ENCODE measurements at places on chromosomes 5 and 9.

- no peak for DNase-seq
Measured at GRCh38 chr5:68285851-68286611, 70.5 kb downstream of the PIK3R1 start.

- DNase-seq = no peak
Measured at GRCh38 chr9:35538361-35539234, 48.7 kb downstream of the RUSC2 start.

GRCh38 chr5:156031181-156031580 is 295.8 kb upstream of the SGCD start:
- DNase-seq = no peak

GRCh38 chr9:74498621-74499095 is 1.5 kb downstream of the RORB start:
- DNase-seq = peak; percentile 53

DNA sequence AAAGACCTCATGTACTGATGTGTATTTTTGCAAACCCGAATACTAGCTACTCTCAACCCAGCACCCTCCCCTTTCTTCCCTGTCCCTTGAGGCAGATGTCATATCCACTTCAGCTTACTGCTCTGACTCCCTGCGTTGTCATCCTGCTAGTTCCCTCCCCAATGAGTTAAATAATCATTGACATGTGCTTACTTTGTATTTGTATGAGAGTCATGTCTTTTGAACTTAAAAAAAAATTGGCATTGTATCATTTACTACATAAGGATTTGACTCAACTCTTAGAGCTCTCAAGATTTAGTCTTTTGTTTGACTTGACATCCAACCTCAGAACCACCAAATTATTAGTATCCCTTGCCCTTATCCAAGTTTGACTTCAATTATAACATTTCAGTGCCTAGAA is 219.7 kb upstream of the TUT7 start:
- no peak for DNase-seq

DNA sequence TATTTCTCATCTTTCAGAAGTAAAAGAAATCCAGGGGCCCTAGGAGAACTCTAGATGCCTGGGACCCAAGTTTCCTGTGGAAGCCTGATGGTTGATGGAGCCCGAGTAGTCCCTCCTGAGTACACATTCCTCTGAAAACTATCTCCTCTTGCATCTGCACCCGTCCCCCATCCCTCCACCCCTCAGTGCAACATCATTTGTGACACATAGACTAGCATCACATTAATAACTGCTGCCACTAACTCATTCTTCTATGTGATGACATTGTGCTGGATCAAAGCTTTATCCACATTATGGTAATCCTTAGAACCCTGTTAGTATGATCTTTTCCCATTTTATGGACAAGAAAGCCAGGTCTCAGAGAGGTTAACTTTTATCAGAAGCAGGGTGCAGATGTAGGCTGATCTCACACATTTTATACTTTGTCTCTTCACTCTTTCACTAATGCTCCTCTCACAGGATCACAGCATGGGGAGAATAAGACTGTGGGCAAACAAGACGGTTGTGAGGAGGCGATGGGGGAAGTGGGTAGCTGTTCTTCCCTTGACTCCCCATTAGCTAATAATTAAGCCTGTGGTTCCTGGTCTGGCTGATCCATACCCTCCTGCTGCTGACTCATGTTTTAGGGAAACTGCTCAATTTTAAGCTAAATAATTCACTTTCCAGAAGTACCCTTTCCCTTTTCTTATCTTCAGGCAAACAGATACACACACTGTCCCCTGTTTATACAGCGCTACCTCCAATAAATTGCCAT is 3.9 kb upstream of the HK3 start:
- no peak for DNase-seq

DNA sequence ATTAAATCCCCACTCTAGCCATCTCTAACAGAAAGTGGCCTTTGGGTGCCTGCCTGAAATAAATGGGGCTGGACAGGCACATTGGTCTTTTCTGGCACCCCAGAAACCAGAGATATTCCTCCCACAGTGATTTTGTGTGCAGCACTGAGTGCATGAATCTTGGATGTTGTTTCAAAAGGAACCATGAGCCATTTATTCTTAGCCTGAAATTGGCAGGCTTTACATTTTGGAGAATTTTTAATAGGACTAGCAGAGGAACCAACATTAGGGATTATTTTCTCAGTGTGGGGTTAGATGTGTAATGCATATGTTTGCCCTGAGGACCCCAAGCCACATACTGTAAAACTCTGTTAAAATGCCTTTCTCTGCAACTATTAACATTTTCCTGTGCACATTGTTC is 451.3 kb downstream of the NFIB start:
- no peak for DNase-seq

DNA sequence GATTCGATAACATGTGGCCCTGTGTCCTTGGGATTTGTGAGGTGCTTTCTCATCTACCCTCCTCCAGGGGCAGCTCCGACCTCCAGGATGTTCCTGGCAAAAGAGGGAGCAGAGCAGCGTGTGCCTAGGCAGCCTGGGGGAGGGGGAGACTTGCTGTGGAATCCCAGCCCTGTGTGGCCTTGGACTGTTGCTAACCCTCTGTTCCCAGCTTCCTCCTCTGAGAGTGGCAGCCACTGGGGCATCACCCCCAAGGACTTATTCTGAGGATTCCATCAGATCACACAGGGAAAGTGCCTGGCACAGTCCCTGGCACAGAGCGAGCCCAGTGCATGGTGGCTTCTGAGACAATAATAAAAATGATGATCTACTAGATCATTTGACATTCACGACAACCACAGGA is 265.1 kb upstream of the MVB12B start:
- DNase-seq = no peak

- DNase-seq = no peak
Measured at GRCh38 chr5:159440235-159440634, 109.9 kb upstream of the IL12B start.

GRCh38 chr5:56827049-56827448 is 11.7 kb downstream of the MAP3K1 start:
- DNase-seq = no peak

DNA sequence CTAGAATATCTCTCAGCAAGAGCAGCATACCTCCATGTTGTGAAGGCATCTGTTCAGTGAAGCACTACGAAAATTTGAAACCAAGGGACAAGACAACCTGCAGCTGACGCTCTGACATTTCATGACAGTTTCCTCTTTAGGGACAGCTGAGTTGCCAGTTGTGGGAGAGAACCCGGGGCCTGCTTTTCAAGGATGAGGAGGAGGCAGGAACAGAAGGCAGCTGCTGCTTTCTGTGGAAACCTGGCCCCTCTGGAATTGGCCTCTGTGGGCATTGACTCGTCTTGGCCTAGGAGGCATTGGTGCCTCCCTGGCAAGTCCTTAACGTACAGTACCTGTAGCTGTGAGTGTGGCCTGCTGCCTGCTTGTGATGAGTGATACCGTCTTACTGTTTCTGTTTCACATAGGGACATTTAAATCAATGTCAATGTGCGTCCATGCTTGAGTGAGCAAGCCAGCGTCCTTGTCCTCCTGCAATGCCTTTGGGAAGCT is 21.6 kb downstream of the SLC46A2 start:
- no peak for DNase-seq

DNA sequence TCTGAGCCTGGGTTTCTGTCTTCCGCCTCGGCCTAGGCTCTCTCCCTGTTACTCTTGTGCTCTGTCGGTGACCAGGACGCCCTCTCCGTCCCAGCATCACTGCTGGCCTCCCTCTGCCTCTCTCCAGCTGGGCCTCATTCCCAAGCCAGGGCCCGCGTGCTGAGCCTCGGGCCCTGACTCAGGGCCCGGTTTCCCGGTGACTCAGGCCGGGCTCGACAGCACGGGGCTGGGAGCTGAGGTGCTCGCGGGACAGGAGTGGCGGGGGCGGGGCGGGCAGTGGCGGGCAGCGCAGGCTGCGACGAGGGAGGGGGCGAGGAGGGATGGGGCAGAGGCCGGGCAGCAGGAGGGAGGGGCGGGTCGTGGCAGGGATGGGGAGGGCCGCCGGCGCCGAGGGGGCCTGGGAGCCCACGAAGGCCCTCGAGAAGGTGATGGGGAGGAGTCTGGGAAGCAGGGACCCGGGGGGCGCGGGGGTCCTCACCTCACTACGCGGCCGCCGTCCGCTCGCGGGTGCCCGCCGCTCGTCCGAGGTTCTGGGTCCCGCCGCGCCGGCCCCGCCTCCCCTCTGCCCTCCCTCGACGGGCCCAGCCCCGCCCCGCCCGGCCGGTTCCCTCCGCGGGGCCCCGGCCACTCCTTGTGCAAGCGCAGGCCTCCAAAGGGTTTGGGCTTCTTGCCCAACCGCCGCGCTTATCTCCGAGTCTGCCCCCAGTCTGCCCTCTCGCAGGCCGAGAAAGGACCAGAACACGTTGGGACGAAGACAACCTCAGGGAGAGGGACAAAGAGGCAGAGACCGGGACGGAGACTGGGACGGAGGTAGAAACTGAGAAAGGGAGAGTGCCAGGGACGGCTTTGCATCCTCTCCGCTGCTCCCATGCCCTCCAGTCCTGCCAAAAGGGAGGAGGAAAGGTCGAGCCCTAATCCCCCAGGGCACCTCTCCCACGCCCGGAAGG is at the start of gene ARAP3:
ARAP3 (minus strand) TSS at position 536 of the 947 bp plus-strand sequence. CDS start 1,744 bp downstream, outside the sequence.
- peak; percentile 72 for DNase-seq

DNA sequence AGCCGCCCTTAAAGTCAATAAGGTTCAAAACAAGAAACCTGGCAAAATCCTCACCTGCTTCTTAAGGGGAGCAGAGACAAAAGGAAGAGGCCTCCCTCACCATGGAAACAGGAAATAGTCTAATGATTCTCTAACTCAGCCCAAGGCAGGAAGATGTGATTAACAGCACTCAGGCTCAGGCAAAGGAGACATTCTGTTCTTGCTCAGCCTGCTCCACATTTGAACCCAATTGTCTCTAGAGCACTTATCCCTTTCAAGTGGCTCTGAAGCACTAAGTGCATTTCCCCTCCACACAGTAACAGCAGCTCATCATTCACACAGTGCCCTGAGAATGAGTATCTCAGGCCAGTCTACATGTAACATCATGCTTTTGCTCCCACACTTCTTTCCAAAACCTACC is 72.3 kb downstream of the NIPSNAP3B start:
- DNase-seq = no peak

DNA sequence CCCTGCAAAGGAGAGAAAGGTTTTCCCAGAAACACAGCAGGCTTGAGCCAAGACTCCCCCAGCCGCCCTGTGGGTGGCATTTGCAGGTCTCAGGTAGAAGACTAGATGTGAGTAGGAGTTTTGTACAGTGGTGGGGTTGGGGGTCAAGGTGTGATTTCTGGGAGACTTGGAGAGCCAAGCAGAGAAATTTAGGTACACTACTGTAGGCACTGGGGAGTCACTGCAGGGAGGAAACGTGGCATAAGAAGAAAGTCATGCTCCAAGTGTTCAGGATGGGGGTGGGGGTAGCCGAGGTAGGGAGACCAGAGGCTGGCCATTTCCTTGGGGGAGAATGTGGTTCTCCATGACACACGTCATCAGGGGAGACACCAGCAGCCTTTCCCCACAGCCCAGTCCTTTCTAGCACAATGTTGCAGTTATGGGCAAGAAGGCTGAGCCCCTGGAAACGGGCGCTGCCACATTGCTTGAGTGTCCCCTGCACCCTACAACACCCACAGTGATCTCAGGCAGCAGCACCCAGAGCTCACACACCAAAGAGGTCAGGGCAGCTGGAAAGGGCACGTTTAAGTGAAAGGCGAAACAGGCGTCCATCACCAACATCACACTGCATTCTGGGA is 210.5 kb downstream of the FSTL4 start:
- peak; percentile 34 for DNase-seq

DNA sequence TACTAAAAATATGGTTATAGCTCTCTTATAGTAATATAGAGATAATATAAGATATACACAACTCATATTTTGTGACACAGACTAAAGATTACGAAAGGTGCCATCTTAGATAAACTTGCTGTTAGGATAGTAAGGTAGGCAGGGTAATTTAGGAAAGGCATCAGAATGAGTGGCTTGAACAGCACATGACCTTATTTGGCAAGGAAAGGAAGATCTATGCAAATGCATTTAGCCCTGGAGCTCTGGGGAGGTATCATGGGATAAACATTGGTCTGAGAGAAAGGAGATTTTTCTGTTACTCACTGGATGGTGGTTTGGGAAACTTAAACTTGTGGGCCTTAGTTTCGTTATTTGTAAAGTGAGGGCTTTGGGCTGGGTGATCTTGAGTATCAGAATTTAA is 65.8 kb downstream of the KCTD16 start:
- DNase-seq = no peak

- DNase-seq = no peak
Measured at GRCh38 chr9:121179930-121180681, 21.6 kb downstream of the RAB14 start.

Data from activated CD8-positive, alpha-beta memory T cell treated with anti-CD3 and anti-CD28 coated beads, Interleukin-2, amount 50 U/mL, for 48 hours (primary cell).